ENCODE measurements at places on chromosomes 7 and 10.

GRCh38 chr10:73922007-73922863 lies 11.3 kb downstream of the PLAU start:
- peak; percentile 63 for DNase-seq

- no peak for DNase-seq
Measured at GRCh38 chr10:96228408-96228994, 42.9 kb downstream of the BLNK start.

GRCh38 chr7:77205706-77206105 lies 6.1 kb upstream of the FGL2 start:
- DNase-seq = no peak

GRCh38 chr10:44153918-44154670 lies 230.8 kb downstream of the CXCL12 start:
- DNase-seq = no peak

DNA sequence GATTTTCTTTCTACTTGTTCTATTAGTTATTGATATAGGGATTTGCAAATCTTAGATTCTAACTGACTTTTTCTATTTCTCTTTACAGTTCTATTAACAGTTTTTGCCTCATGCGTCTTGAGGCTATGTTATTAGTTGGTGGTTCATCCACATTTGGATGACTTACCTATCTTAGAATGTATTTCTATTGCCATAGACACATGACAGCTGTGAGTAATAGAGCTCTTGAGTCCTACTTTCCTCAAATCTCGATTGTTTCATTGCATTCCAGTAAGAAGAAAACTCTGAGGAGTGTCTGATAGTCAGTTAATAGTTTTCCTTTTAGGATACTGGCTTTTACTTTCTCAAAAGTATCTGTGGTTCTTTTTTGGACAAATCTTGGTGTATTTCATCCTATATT lies 241.4 kb upstream of the ZNF32 start:
- no peak for DNase-seq

DNA sequence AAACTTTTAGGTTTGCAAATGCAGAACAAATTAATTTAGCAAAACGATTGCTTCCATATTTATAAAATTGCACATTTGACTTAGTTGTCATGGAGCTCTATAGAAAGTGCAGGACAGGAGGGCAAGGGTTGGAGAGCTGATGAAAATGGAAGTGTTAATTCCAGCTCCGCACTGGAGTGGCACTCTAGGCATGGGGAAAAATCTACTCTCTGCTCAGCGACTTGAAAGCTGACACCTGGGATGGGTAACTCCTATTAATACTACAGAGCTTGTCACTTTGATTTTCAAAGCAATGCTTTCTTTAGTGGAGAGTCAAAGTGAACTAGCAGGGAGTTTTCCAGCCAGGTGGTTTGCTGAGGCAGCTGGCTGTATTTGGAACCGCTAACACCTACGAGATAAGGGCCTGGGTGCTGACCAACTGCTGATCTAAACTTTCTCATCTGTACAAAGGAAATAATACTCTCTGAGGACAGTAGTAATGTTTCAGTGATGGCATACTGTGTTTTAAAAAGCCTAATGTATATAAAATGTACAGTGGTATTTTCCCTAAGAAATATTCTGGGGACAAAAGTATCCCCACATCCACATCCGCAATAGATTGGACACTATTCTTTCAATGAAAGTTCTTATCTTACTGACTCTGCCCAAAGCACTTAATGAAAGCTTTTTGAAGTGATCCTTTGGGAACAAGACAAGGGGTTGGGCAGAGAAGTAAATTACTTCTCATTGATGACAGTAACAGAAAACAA lies 444.3 kb downstream of the GPAM start:
- DNase-seq = no peak

DNA sequence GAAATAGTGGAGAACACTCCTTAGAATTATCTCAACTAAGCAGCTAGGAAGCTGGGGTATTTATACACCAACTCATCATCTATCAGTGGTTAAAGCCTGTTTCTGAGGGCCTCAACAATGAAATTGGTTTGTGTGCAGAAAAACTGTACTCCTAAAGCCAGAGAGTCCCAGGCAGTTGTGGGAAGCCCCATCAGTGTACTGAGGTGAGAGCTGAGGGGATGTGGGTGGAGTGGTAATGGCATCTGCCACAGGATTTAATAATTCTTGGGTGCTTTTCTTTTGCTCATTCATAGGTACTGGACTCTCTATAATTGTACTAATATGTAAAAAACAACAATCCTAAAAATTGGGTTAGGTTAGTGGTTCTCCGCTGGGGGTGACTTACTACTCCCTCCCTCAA lies 267.5 kb downstream of the PTEN start:
- DNase-seq = no peak

GRCh38 chr10:80392250-80392649 lies 16.1 kb upstream of the PRXL2A start:
- DNase-seq = no peak

GRCh38 chr10:58554316-58554715 lies 41.6 kb downstream of the BICC1 start:
- no peak for DNase-seq

GRCh38 chr7:27187475-27188385 lies 2.7 kb upstream of the HOXA11 start:
- DNase-seq = no peak

- no peak for DNase-seq
Measured at GRCh38 chr7:159108941-159109652, 35.6 kb downstream of the VIPR2 start.

- DNase-seq = no peak
Measured at GRCh38 chr10:69677985-69678654, 48.1 kb downstream of the FAM241B start.
